ENCODE measurements at places on chromosomes 1 and 21.

DNA sequence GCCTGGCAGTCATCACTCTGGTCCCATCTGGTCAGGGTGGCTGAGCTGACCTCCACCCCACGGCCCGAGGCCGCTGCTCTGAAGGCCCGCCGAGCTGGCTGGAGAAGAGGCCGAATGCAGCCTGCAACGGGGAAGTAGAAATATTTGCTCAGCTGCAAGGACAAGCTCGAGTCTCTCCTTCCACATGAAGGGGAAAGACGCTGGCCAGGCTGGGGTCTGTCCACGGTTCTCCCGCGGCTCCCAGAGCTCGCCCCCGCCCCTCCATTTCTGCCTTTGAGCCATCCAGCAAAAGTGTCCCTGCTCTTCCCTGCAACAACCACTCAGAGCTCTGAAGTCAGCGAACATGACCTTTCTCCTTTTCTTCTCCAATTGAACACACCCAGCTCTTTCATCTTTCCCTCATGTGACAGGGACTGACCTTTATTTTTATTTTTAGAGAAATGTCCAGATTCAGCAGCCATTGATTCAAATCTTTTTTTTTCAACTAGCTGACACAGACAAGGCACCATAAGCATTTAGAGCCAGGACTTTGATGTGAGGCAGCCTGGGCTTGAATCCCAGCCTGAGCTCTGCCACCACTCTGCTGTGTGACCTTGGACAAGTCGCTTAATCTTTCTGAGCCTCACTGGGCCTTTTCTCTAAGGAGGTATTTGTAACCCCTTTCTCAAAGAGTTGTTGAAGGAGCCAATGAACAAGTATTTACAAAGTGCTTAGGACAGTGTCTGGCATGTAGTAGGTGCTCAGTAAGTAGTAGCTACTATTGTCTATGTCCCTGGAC lies 149.3 kb upstream of the WNT4 start:
- DNase-seq: no peak

DNA sequence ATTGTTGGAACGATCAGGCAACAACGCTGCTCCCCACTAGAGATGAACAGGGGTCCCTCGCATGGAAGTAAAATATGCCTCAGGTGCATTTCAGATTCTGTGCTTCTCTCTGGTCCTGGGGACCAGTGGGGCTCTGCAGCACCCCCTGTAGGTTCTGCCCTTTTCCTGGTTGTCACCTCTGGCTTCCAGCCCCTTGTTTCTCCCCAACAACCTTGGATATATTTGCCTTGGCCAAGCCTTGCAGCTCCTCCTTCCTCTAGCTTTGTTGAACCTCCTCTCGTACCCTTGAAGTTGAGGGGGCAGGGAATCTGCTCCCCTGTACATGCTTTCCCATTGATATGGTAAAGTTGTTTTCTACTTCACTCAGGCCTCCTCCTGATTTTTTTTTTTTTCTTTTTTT lies 5.4 kb upstream of the RGSL1 start:
- no peak for DNase-seq

DNA sequence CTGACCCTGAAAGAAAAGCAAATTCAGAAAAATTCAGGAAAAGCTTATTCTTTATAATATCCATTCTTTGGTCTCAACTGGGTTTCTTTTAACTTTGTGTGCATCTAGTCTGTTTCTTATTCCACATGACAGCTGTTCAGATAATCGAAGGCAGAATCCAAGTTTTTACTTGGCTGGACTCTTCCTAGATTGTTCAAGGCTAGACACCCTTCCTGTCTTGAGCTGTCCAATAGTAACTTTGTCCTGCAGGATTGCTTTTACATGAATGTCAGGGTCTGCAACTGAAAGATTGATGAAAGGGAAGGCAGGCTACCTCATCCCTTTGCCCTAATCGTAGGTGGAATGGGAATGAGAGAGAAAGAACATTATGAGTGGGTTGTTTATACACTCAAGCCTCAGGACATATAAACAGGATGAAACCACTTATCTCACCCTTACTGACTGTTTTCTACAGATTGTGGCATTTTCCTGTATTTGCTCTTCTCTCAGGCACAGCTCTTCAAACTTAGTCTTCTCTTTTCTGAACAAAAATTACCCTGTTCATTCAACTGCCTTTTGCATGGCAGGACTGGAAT lies 76.9 kb downstream of the LEPR start:
- no peak for DNase-seq

DNA sequence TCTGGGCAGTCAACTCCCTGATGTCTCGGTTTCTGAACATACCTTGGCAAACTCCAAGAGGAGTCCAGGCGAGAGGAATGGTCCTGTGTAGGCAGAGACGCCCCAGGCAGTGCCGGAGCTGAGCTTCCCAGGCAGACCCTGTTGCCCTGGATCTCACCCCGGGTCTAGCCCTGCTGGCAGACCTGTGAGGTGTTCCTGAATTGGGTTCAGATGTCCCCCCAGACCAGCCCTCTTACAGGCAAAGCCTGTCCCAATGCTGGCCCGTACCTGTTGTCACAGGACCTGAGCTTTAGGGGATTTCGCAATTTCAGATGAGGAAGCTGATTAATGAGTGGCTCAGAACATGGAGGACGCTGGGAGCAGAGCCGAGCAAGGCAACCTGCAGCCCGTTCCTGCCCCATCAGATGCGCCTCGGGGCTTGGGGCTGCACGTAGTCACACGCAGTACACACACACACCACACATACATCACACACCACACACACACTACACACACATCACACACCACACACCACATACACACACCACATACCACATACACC lies 38.5 kb upstream of the PDE9A start:
- no peak for DNase-seq

GRCh38 chr1:44315521-44315920 lies 39.5 kb downstream of the ERI3 start:
- DNase-seq: no peak

- DNase-seq: peak; percentile 70
Observed at GRCh38 chr21:28633839-28634555, 358.7 kb downstream of the LTN1 start.

- no peak for DNase-seq
Observed at GRCh38 chr1:244011271-244011670, 39.8 kb upstream of the ZBTB18 start.

- peak; percentile 43 for DNase-seq
Observed at GRCh38 chr1:27145934-27146354, 9.0 kb downstream of the SLC9A1 start.

GRCh38 chr1:104235141-104235540 lies 485.4 kb downstream of the AMY1C start:
- DNase-seq: no peak

DNA sequence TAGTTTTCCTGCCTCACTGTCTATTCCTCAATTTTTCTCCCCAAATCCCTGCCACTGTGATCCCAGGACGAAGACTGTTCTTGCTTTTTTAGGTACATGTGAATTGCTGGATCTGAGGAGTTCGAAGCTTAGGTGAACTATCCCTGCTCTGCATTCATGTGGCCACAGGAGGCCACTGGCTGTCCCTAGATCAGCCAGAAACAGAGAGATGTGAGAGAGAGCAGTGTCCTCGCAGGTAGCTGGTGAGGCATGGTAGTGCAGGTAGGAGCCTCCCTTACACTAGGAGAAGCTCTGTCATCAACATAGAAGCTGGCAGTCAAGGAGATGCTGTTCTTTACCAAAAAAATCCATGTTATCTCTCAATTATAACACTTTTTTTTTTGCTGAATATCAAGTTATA lies 71.5 kb downstream of the USP24 start:
- DNase-seq: no peak

DNA sequence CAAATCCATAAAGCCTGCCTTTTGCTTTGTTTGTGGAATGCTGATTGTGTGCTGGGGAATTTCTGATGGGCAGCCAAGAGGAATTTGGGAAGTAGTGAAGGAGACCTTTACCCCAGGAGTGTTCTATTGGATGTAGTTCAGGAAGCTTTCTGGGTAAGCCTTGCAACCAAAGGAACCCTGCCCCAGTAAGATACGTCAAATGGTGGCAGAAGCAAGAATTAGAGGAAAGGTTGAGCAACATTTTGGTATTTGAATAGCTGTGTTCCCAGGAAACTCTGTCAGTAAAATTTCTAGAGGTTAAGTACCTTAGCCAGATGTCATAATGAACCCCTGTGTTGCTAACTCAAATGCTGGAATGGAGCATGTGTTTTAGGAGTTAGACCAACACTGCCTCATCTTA lies 6.4 kb downstream of the MGST3 start:
- no peak for DNase-seq

DNA sequence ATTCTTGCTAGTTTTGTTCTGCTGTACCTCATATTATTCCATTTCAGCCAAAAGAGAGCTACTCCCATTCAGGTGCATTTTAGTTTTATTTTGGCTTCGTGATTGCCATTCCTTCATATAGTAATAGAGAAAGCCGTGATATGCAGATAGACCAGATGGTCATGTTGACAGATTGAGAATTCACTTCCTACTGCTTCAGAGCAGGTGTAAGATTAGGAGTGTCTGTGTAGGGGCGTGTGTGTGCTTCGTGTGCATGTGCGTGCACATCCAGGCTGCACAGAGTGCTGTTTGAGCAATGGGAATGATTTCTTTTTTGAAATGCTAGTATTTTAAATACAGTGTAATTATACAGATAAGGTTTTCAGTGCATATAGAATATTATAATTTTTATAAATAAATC lies 10.3 kb downstream of the NFIA start:
- DNase-seq: no peak

- DNase-seq: no peak
Observed at GRCh38 chr1:241702442-241703373, 50.6 kb downstream of the WDR64 start.

DNA sequence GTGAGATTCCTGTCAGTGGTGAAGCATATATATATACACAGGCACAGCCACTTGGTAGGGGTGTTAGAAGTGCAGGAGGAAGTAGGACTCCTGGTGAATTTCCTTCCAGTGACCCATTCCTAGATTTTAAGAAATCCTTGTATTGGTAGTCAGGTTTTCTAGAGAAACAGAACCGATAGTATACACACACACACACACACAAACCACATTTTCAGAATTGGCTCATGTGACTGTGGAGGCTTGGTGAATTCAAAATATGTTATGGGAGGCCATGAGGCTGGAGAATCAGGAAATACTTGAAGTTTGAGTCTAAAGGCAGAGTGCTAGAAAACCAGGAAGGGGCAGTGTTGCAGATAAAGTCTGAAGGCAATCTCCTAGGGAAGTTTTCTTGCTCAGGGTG lies 114.2 kb downstream of the FCRL5 start:
- DNase-seq: no peak

- no peak for DNase-seq
Observed at GRCh38 chr1:208461680-208462079, 217.5 kb upstream of the PLXNA2 start.

Data from tibial artery (tissue), 4 donors.